ENCODE measurements at places on chromosomes 12 and 14.

GRCh38 chr12:113619202-113619601 lies 147.5 kb upstream of the LHX5 start:
- no peak for DNase-seq

- no peak for DNase-seq
Observed at GRCh38 chr14:72616811-72617210, 277.1 kb downstream of the DPF3 start.

DNA sequence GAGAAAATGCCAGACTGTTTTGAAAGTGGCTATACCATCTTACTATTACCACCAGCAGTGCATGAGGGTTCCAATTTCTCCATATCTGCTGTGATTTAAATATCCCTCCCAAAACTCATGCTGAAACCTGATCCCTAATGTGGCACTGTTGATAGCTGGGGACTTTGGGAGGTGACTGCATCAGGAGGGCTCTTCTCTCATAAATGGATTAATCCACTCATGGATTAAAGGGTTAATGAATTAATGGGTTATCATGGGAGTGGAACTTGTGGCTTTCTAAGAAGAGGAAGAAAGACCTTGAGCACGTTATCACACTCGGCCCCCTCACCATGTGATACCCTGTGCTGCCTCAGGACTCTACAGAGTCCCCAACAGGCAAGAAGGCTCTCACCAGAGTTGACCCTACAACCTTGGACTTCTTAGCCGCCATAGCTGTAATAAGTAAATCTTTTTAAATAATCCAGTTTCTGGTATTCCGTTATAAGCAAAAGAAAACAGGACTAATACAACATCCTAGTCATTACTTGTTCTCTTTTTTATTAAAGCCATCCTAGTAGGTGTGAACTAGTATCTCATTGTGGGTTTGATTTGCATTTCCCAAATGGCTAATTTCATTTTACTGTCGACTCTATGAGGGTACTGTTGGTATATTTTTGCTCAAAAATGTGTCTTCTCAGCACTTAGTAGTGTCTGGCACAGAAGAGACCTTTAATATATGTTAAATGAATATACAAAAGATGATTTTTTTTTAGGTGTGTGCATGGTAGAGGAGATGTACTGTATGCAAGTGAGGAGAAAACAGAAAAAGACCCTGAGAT lies 14.3 kb downstream of the PPP1R12A start:
- DNase-seq, result no peak

DNA sequence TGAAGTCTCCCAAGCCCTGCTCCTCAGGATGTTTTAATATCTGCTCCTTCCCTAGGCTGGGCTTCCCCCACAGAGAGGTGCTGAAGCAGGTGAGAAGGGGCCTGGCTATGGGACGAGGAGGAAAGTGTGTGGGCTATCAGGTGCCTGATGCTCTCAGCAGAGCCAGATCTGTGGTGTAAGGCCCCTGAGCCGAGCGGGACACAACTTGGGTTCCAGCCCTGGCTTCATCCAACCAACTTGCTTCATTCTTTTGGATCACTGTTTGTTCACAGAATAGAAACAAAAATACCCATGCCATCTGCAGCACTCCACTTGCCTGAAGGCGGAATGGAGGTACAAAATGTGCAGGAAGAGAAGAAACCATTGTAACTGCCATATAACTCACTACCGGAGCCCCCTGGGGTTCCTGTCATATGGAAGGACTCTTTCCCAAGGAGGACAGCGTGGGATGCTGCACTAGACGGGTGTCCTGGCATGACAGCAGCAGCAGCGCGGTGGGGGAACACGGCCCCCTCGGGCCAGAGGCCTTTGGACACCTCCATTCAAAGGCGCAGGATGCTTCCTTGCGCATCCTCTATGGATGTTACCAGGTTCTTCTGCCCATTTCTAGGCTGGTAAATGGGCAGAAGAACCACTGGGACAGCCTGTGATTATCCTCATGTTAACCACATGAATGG lies 95.8 kb downstream of the CRACR2A start:
- no peak for DNase-seq

DNA sequence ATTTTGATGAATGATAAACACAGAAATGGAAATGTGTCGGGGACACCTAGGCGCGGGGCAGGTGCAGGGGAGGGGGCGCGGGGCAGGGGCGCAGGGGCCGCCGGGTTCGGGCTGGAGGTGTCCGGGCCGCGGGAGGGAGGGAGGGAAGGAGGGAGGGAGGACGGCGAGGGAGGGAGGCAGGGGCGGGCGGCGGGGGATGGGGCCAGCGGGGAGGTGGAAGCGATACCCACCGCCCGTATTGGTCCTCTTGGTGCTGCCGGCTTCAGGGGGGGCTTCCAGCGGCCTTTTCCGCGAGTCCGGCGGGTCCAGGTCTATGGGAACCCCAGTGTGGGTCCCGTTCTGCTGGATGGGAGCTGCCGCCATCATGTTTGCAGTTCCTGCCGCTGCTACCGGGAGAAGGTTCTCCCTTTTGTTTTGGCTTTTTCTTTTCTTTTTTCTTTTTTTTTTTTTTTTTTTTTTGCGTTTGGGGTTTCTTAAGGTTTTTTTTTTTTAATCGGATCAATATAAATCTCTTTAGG lies 703 bp downstream of the NOVA1 start:
- DNase-seq, result no peak

DNA sequence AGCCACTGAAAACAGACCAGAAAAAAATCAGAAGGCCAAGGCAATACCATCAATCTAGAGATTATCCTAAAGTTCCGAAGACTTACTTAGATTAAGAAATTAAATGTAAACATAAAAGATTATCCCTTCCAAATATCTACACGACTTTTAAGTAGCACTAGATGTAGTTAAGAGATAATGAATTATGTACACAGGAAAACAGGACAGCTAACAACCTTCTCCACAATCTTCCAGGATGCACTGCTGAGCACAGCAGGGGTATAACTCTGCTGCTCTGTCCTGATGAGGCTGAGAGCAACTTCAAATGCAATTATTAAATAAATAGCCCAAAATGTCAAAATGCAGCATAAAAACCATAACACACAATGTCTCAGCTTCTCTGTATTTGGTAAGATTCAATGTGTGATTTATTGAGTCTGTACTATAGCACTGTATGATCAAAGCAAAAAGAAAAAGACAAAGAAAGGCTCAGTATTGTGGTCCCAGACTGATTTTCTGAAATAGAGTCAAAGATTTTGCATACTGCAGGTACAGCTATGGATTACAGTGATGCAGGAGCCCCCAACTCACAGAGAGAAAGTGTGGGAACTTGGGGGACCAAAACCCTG lies 56.9 kb downstream of the TMTC1 start:
- no peak for DNase-seq
